ENCODE measurements at places on chromosomes 4 and X.
A peak's percentile ranks its signal among the peaks of the same experiment; 100 is the strongest.

DNA sequence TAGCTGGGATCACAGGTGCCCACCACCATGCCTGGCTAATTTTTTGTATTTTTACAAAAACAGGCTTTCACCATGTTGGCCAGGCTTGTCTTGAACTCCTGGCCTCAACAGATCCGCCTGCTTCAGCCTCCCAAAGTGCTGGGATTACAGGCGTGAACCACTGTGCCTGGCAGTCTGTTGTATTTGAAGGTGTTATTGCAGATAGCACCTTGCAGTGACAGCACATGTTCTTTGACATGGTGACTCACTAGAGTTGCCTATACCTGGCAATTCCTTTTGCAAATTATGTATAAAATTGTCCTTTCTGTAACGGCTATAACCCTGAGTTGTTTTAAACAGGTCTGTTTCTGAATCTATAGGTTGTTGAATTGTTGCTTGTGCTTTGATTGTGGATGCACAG lies 7.9 kb downstream of the OGT start:
- DNase-seq: no peak

GRCh38 chr4:158861281-158861680 lies 92.5 kb downstream of the FNIP2 start:
- no peak for DNase-seq

DNA sequence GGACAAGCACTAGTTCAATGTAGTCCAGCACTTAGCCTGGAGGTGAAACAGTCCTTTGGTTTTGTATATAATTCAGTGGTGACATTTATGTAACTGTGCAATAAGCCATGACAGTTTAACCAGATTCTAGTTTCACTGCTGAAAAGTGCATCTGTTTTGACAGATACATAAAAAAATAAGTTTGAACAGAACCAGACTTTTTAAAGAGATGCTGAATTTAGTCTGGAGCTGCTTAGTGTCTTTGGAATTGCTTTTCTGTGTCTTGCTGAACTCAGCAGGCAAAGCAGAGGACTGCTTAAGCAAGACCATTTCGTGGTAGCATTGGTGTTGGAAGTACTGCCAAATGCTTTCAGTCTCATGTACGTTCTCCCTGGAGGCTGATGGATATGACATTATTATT lies 393.5 kb downstream of the MAPK10 start:
- DNase-seq: no peak

DNA sequence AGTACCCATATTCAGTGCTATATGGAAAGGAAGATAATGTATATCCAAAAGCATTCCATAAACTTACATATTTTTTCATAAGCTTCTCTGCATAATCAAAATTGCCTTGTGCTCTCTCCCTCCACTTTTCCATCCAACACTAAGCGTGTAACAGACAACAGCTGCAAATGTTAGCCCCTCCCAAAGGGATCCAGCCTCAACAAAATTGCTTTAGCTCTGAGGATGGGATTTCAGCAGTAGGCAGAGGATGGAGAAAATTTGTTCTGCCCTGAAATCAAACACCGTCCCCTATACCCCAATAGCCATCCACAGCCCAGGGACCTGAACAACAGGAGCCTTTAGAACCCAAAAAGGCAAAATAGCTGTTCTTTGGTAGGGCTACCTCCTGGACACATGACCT lies 28.8 kb upstream of the FGF13 start:
- DNase-seq: no peak

DNA sequence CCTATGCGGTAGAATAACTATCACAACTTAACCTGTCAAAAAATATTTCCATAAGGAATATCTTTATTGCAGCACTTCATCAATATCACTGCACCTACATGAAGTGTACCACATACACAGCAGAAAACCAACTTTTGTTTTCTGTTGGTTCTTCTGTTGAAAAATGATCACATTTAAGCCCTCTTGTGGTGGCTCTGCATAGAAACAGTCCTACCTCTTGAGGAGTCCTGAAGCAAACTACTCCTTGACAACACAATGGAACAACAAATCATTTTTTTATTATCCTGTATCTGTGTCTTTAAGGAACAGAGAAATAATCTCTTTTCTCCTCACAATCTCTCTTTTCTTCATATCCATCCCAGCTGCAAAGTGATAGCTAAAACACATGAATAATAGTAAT lies 39.8 kb upstream of the ATOH1 start:
- DNase-seq: no peak

- DNase-seq: no peak
Observed at GRCh38 chr4:144562019-144562705, 83.8 kb upstream of the HHIP start.

DNA sequence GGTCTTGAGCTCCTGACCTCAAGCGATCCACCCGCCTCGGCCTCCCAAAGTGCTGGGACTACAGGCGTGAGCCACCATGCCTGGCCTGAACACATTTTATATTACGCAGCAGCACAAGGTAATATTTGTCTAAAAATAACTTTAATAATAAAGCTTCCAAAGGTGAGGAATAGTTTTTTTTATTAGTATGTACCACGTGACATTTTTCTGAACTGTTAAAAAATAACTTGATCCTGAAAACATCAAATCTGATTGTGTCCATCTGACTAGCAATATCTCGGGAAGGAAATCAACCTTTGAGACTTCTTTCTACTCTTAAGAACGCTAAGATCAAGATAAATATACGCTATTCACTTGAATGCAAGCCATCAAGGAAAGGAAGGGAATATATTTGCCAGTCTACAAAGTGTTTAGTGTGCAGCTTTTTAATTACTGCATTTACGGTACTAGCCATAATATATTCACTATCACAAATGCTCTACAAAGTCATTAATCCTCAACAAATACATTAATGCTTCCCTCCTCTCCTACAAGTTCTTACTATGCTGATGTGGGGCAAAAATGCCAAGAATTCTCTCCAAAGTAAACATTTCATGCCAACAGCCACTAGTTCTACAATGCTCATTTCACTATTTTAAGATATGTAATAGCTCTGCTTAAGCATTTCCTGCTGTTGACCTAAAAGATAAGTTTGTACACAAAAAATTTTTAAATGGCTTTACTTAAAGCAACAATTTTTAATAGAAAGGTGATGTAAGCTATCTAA lies 143.6 kb downstream of the APBB2 start:
- no peak for DNase-seq

DNA sequence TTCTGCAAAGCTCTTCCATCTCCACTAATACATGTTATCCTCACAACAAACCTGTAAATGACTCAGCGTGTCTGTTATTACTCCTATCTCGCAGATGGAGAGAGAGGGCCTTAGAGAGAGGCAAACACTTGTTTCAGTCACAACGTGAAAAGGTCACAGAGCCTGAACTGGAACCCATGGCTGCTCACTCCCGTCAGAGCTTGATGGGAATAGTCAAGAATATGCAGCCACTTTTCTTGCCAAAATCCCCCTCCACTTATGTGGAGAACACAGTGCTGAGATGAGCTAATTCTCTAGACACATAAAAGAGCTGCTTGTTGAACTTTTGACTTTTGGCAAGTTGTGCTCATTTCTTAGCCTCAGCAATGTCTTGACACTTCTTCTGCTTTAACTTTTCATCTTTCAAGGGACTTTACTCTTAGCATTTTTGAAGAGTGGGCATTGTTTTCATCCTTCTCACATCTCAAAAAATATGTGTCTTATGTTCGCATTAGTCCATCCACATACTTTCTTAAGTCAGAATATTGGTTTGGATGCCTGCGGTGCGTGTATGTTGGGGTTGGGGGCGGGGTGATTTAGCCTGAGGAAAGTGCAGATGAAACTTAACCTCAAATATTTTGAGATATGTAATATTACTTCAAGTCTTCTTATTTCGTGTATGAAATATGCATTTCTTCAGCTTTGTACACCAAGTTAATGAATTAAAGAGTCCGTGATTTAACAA lies 69.2 kb downstream of the SYNPO2 start:
- DNase-seq: no peak

DNA sequence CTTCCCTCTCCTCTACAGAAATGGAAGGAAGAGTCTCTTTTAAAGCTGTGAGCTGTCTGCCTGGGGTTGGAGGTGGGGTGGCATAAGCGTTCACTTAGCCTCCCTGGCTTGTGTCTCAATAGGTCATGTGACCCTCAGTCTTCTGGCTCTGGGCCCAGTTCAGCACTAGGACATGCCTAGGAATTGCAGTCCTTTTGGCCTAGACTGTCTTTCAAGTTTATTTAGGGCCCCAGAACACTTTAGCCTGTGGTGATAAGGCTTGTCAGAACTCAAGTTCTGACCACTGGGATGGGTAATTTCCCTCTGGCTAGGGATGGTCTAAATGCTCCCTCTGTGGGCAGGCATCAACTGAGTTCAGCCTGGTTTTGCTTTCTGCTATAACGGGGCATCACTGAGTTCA lies 34.3 kb upstream of the ARMCX4 start:
- DNase-seq: no peak

DNA sequence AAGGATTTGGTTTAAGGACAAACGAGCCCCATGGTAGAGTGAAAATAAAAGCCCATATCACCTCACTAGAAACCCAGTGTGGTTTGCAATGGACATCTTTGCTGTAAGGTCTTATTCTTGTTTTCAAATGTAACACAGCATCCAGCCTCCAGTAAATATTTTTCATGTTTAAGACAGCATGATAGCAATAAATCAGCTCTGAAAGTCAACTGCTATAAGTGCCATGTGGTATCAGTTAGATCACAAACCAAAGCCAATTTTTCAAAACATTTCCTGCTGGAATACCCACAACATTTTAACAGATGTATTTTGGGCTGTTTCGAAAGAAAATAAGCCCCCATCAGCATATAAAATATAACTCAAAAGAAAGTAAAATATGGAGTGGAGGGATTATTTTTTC lies 24.0 kb upstream of the SCML1 start:
- DNase-seq: no peak

DNA sequence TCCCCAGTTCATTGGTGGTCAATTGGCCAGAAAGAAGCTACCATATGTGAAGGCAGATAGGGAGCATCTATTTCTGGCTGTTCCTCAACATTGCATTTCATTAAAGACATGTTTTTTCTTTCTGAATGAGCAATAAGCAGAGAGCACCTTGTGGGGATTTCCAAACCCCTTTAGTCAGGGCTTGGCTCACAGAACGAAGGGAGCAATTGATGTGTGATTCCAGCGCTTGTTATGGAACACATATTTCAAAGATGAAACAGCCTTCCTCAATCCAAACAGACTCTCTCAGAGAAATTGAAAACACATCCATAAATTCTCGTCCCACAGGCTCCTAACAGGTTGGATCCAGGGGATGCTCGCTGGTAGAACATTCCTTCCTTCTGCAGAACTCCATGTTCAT lies 84.1 kb downstream of the CLCN4 start:
- DNase-seq: peak; percentile 63

DNA sequence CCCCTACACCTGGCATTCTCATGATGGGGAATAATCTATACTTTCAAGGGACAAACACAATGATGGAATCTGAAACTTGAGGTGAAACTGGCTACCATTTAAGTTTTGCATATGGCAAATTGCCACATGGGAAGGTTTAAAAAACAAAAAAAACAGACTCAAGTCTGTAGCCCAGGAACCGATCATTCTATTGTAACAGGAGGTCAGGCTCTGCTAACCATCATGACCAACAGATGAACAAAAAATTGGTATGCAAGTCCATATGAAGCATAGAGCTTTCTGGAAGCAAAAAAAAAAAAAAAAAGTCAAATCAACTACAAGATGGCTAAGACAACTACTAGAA lies 594.3 kb upstream of the DIPK2B start:
- no peak for DNase-seq
